Stimulated activated CD4-positive, alpha-beta T cell treated with anti-CD3 and anti-CD28 coated beads, Interleukin-4, amount 100 ng/mL, for 48 hours (primary cell): ENCODE measurements at places on chromosomes 3 and 15.

- no peak for DNase-seq
Measured at GRCh38 chr15:99982662-99983061, 249.4 kb upstream of the LYSMD4 start.

- no peak for DNase-seq
Measured at GRCh38 chr3:117303443-117303842, 593.9 kb downstream of the TUSC7 start.

DNA sequence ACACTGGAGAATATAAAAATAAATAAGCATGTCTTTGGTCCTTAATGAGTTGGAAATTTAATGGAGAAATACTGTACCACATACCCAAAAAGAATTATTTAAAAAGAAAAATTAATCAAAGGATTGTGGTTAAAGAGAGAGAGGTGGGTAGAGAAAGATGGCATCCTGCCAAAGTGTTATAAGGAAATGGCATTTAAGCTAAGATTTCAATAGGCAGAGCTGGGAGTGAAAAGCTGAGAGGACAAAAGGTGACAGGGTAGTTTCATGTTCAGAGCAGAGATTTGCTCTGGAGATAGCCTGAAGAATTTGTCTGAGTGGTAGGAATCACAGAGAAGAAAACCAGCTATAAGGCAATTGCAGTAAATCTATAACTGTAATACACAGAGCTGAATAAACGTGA is 181.0 kb downstream of the SI start:
- DNase-seq = no peak

DNA sequence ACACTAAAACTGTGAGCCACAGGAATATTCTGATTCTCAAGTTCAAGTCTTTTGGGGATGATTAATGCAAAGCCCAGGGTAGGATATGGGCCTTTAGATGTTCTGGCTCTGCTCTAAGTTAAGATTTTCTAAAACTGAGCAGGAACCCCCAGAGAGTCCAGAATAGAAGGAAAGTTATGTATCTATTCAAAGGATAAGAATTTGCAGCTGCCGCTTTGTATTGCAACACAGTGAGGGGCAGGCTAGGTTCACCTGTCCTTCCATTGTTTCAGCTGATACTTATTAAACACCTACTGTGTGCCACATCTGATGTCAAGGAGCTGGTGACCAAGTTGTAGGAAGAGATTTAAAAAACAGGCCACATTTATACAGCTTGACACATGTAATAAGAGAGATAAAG is 290.4 kb downstream of the MAGI1 start:
- no peak for DNase-seq

- no peak for DNase-seq
Measured at GRCh38 chr3:132394320-132394719, 23.0 kb upstream of the DNAJC13 start.

DNA sequence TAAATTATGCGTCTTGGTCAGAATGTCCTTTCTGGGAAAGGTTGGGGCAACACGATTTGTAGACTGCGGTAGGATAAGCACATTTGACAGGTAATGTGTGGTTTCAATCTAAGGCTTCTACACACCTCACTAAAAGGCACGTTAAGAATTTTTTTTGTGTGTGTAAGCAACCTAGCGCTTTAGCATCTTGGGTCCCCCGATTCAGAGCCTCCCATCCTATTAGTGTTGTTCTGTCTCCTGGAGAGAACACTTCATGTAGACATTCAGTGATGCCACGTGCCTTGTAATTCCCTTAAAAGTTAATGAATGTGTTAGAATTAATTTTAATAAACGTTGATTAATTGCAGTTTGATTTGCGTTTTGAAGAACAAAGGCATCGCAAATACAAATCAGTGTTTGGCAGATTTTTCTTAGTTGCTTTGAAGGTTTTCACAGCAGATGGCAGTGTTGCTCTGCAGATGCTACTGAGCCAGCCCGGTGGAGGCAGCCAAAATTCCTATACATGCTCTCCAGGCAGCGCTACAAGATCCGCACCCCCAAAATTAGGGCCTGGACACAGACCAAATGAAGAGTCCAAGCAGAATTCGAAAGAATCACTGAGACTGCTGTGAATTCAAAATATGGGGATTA is 63.5 kb downstream of the OTOL1 start:
- no peak for DNase-seq

- no peak for DNase-seq
Measured at GRCh38 chr3:16319723-16320122, 54.7 kb downstream of the OXNAD1 start.

DNA sequence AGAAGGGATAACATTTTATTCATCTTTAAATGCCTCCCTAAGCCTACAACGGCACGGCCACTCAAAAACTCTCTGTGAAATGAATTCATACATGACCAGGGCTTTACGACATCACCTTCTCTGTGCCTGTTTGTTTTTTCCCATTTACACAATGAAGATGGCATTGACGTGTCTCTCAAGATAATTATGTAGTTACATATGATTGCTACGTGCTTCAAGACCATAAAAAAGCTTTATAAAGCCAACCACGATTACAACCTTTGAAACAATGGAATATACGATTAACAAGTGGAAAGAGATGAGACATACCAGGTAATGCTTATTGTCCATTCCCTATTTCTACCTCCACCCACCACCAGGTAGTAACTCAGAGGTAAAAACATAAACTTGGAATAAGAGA is 168.4 kb downstream of the P3H2 start:
- no peak for DNase-seq

- no peak for DNase-seq
Measured at GRCh38 chr15:87632364-87632763, 624.2 kb downstream of the NTRK3 start.

- no peak for DNase-seq
Measured at GRCh38 chr15:65956307-65956706, 87.0 kb downstream of the RAB11A start.

GRCh38 chr3:192080336-192080735 is 619.4 kb downstream of the PYDC2 start:
- DNase-seq = no peak

- DNase-seq = no peak
Measured at GRCh38 chr3:113620091-113620490, 76.4 kb downstream of the USF3 start.

- peak; percentile 59 for DNase-seq
Measured at GRCh38 chr3:51686512-51687215, 15.6 kb downstream of the TEX264 start.

DNA sequence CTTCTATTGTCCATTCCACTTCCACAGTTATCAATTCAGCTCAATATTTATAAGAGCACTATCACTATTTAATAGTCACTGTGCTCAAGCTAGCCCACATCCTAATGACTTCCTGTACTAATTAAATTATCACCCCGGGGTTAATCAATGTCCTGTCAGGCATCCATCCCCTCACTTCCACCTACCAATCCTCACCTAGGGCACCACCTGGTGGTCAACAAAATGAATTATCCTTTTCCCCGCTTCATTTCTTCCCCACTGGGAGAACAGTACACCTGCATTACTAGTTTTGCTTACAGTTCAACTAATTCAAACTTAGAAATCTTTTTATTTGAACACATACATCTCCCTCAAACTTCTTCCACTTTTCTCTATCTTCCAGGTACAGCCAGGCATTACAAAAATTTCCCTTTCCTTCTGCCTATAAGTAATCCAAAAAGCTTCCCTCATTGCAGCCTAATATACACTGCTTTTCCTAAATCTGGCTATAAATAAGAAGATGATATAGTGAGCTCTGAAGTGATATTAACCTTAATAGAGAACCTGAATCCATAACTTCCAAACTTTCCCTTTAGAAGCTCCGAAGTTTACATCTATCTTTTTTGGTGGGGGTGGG is 68.5 kb downstream of the TMCC1 start:
- DNase-seq = peak; percentile 9

DNA sequence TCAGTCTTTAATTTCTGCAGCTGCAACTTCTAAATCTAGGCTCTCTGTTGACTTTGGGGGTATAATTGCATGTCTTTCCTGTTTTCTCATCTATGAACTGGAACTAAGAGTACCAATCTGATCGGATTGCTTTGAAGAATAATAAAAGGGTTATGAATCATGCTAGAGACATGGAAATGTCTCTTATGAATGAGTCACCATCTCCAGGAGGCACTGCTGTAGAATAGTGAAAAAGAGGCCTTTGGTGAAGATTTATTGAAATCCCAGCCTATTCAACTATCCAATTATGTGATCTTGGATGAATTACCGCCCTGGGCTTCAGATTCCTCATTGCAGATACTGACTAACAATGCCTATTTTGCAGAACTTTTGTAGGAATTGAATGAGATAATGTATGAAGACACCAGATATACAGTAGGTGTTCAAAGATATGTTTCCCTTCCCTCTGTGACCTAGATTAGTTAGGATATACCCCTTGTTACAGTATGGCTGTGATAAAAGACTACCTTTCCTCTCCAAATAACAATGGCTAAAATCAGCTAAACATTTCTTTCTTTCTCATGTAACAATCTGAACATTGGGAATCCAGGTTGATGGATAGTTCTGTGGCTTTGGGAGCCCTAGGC is 11.5 kb upstream of the CMTM8 start:
- DNase-seq = no peak

DNA sequence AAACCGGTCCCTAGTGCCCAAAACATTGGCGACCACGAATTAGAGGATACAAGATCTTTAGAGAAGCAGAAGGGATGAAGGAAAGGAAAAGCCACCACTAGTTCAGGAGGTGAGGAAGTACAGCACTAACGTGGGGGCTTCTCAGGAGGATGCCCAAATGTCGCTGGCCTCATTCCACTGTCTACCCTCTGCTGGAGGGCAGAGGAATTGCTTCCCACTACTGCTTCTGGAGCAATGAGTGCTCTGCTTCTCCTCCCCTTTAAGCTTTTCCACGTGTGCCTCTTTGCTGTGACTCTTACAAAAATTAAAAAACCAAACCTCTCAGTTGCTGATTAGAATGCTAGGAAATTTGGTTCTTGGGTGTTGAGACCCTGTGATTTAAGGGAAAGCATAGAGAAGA is 281.3 kb downstream of the CLSTN2 start:
- DNase-seq = no peak

GRCh38 chr3:105152987-105153386 is 213.7 kb upstream of the ALCAM start:
- DNase-seq = no peak

- no peak for DNase-seq
Measured at GRCh38 chr3:105793040-105793439, 75.8 kb downstream of the CBLB start.

GRCh38 chr3:4820296-4821121 is 158.7 kb upstream of the BHLHE40 start:
- DNase-seq = no peak

DNA sequence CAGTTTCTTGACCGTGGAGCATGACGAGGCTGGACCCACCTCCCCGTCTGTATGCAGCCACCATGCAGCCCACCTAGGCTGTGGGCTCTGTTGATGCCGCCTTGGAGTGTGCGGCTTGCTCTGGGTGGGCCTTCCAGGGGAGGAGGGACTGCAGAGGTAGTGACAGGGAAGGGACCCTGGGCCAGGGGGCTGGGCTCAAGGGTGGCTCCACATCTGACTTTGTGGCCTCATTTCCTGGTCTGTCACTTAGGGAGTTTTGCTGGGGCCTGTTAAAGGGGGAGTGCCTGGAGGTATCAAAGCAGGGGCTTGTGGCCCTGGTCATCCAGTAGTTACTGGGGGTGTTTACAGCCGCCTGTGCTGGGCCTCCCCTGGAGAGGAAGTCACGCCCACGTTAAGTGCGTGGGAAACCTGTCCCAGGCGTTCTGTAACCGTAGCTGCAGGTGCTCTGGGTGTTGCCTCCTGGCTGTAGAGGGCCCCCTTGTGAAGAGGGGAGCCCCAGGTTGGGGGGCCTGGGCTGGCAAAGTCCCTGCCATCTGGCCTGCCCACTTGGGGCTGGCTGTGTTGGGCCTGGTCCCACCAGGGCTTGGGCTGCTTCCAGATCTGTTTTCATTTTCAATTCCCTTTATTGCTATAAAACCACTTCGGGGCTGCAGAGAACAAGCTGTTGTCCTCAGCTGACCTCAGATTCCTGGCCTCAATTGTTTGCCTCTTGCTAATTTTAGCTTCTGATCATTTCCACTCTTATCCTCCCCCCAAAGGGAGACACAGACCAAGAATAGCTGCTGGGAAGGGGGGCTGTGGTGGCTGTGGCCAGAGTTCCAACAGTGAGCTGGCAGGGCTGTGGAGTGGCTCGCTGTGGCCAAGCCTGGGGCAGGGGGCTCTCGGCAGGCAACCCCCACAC is 26.5 kb downstream of the KLF13 start:
- DNase-seq = no peak
